ENCODE measurements at places on chromosomes 6 and 20. TPM values are rescaled to one million over a fixed set of nuclear protein-coding genes. Genes with fewer than 3 reads are reported as not detected.

DZANK1 gene
- total RNA-seq, result 6.0 TPM

GJA10 gene
- total RNA-seq, result not detected

TRIM10 gene
- total RNA-seq, result 0.23 TPM

KHDC1L gene
- 0.69 TPM for total RNA-seq

PCMTD2 gene
- total RNA-seq, result 90.9 TPM

ENPP4 gene
- 41.8 TPM for total RNA-seq

NEDD9 gene
- total RNA-seq, result 16.4 TPM

SAMD5 gene
- total RNA-seq, result 26.3 TPM

OOEP gene
- total RNA-seq, result not detected

KCNK16 gene
- not detected for total RNA-seq

CD40 gene
- total RNA-seq, result 0.92 TPM

NOX3 gene
- not detected for total RNA-seq

MCCD1 gene
- not detected for total RNA-seq

BFSP1 gene
- total RNA-seq, result 2.5 TPM

SRSF12 gene
- total RNA-seq, result 45.0 TPM

EYS gene
- 1.4 TPM for total RNA-seq

FRK gene
- 0.92 TPM for total RNA-seq

HLA-DMB gene
- 2.3 TPM for total RNA-seq

HRH3 gene
- total RNA-seq, result 2.3 TPM

GRIK2 gene
- 139 TPM for total RNA-seq

TXLNB gene
- total RNA-seq, result 1.2 TPM

PDE10A gene
- total RNA-seq, result 213 TPM

TBC1D7 gene
- total RNA-seq, result 37.1 TPM

FERMT1 gene
- 3.0 TPM for total RNA-seq

CYP39A1 gene
- 3.7 TPM for total RNA-seq

PARD6B gene
- 21.0 TPM for total RNA-seq

DOK5 gene
- total RNA-seq, result 26.8 TPM

MUCL3 gene
- not detected for total RNA-seq

LTB gene
- 0.46 TPM for total RNA-seq

CRIP3 gene
- 6.7 TPM for total RNA-seq

UBE2C gene
- 7.6 TPM for total RNA-seq

GTSF1L gene
- not detected for total RNA-seq

SLC35D3 gene
- 1.4 TPM for total RNA-seq

NKAIN2 gene
- total RNA-seq, result 33.0 TPM

SPATS1 gene
- 1.2 TPM for total RNA-seq

DEFB132 gene
- not detected for total RNA-seq

DNMT3B gene
- 4.2 TPM for total RNA-seq

PTK6 gene
- not detected for total RNA-seq

FAM83D gene
- total RNA-seq, result 4.8 TPM

OR2H2 gene
- total RNA-seq, result not detected

SLC16A10 gene
- 20.1 TPM for total RNA-seq

MMP24 gene
- 80.5 TPM for total RNA-seq

KIAA1755 gene
- 1.8 TPM for total RNA-seq

PNPLA1 gene
- total RNA-seq, result not detected

SNX21 gene
- total RNA-seq, result 21.0 TPM

BTN1A1 gene
- not detected for total RNA-seq
